ENCODE measurements at places on chromosomes 11 and 22. TPM values are rescaled to one million over a fixed set of nuclear protein-coding genes. Genes with fewer than 3 reads are reported as not detected.

GRCh38 chr11:326842-327580 lies 6.4 kb upstream of the IFITM3 start:
- peak; percentile 91 for DNase-seq

DNA sequence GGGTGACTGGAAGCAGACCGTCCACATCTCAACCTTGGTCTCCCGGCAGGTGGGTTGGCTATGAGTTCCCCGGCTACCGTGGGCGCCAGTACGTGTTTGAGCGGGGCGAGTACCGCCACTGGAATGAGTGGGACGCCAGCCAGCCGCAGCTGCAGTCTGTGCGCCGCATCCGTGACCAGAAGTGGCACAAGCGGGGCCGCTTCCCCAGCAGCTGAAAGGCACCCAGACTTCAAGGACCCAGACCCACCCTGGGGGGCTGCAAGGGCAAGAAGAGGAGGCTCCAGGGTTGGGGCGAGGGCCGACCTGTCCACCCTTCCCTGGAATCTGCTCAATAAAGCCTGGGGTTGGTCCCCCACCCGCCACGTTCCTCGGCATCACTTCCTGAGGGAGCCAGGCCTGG lies 7.3 kb downstream of the CRYBB3 start:
- no peak for DNase-seq

DNA sequence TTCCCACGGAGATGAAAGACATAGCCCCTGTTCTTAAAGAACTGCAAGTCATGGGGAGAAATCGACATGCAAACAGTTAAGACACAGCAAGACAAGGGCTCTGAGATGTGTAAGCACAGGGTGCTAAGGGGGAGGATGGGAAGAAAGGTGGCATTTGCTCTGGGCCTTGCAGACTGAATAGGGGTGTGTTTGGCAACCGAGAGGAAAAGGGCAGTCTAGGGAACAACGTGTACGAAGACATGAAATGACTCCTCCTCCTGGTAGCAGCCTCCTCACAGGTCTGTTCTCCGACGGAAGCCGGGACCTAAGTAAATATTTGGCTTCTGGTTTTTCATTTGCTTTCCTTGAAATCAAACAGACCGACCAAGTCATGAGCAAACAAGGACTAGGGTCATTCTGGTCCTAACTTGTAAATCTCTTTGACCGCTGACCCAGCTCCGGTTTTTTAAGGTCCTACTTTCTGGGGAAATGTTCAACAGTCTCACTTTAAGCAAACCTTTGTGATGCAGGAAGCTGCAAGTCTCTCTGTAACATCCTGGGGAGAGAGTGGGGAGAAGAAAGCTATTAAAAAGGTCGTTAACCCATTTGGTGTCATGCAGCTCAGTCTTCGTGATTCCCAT lies 19.7 kb downstream of the NNMT start:
- no peak for DNase-seq

DNA sequence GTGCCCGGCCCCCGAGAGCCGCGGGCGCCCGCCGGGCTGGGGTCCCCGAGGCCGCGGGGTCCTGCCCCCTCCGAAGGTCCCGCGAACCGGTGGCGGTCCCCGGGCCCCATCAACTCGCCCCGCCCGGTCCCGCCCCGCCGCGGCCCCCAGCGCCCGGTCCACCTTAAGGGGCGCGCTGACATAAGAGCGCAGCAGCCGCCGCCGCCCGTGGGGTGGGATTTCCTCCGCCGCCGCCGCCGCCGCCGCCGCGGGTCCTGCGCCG lies at the start of gene ZDHHC8:
TSS of gene ZDHHC8 (plus strand) at position 208 of the 262 bp plus-strand sequence. CDS start 144 bp downstream, outside the sequence.
- DNase-seq = no peak

GRCh38 chr11:17600316-17601255 lies 53.5 kb downstream of the OTOG start:
- DNase-seq = peak; percentile 32

DNA sequence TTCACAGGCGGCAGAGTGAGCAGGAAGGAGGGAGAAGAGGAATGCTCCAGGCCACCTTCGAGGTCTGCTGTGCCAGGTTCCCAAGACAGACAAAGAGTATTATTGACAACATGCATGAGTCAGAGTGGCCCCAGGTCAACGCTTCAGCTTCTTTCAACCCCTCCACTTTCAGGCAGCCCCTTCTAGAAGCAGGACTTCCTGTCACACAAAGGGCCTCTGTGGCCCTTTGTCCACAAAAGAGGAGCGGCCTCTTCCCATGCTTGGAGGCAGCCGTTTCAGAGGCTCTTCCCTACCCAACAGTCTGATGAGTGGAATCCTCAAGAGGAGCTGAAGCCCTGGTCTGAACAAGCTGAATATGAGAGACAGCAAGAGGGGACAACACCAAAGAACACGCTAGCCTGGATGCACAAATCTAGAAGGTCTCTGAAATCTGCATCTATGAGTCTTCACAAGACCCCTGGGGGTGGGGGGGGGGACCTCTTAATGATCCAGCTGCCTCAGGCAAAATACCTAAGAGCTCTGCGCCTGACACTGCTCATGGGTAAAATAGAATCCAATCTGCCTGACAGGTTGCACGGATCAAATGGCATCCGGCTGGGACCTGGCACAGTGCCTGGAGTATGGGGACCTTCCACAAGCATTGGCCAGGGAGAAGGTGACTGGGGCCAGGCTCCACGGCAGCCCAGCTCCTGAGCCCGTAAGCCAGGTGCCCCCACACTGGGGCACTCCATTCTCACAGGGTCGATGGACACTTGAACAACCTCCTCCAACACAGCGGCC lies 67.5 kb downstream of the PACSIN2 start:
- no peak for DNase-seq

DNA sequence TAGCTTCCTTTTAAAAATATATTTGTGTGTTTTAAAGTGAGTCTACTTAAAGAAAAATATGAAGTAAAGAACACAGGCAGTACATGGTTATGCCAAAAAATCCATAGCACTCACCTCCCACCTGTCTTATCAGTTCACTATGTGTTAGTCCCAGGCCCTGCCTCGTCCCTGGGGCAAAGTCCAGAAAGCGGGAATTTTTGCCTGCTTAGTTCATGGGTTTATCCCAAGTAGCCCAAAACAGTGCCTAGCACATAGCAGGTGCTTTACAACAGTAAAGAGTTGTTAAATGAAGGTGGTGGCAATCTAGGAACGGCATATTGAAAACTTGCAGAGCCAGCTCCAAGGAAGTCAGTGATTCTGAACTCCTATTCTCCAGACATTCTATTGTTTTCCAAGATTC lies 154.0 kb downstream of the MN1 start:
- DNase-seq = no peak

GRCh38 chr11:73983741-73984538 lies 1.3 kb upstream of the UCP2 start:
- no peak for DNase-seq

GRCh38 chr22:19753090-19753842 lies 7.3 kb upstream of the TBX1 start:
- no peak for DNase-seq

- DNase-seq = no peak
These were observed 257.4 kb downstream of the BRD1 start for GRCh38 chr22:49570032-49570848.

GRCh38 chr11:17735818-17736578 lies 1.4 kb downstream of the KCNC1 start:
- peak; percentile 44 for DNase-seq

DNA sequence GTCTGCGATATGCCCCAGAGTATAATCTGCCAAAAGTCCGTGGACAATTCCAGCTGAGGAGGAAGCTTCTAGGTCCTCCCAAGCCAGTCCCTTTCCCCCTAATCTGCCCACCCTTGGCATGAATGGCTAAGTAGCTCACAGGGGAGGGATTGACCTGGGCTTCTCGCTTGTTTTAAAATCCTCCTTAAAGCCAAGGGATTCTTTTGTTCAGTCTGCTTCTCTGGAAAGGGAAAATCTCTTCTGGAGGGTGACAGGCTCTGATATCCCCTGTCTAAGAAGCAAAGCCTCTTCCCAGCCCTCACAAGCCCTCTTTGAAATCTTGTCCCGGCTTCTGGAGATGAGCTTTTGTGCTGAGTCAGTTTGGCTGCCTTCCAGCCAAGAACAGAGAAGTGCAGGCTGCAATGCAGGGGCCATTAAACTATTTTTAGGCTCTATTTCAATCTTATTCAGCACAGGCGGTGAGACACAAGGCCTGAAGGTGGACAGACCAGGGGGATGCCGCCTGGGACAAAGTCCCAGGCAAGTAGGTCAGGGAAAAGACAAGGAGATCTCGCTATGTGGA lies 23.9 kb downstream of the NEFH start:
- peak; percentile 75 for DNase-seq

GRCh38 chr11:120168108-120168959 lies 30.4 kb upstream of the TRIM29 start:
- DNase-seq = peak; percentile 66

DNA sequence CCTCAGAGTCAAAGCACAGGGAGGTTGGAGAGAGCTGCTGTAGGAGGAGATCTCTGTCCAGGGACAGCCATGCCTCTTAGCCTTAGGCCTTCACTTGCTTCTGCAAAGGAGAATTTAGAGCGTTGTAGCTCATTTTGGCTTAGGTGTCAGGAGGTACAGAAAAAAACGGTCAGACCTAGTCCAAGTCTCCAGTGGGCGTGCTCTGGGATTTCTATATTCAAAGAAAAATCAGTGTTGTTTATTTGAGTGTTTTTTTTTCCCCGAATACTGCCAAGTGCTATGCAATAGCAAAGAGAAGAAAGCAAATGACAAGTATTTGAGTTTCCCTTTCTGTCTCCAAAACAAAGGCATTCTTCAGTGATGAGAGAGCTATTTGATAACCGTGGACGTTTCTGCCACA lies 22.7 kb upstream of the OPCML start:
- no peak for DNase-seq

DNA sequence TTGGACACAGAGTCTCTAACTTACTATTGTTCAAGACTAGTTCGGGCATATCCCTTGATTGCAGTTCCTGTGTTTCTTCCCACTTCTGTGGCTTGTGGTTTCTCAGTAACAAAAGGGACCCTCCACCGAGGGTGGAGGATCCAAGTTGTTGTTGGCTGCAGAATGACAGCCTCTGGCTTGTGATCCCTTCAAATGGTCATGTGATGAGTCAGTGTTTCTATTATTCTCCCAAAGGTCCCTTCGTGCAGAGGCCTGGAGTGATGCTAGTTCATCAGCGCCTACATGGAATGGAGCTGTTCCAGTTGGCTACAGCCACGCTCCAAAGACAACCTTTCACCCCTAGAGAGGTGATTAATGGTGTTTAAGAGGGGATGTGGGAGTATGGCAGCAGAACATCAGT lies 2.6 kb upstream of the VWCE start:
- DNase-seq = peak; percentile 70

GRCh38 chr11:16126362-16126761 lies 230.0 kb downstream of the SOX6 start:
- no peak for DNase-seq

- no peak for DNase-seq
These were observed 56.9 kb downstream of the ATG16L2 start for GRCh38 chr11:72871119-72871518.

DNA sequence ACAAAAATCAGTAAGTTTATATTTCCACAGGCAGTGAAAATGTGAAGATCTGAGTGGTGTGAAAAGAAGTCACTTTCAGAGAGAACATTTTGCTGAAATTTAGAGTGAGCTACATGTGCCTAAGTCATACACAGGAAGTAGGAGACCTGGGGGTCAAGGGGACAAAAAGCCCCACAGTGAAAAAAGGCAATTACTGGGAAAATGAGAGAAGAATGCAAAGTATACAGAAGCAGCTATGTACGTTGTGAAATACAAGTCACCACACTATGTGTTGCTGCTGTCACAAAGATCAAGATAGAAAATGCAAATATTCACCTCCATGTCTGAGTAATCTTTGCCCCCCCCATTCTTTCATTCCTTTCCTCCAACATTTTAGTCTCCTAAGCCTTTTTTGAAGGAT lies 21.6 kb upstream of the SESN3 start:
- no peak for DNase-seq

DNA sequence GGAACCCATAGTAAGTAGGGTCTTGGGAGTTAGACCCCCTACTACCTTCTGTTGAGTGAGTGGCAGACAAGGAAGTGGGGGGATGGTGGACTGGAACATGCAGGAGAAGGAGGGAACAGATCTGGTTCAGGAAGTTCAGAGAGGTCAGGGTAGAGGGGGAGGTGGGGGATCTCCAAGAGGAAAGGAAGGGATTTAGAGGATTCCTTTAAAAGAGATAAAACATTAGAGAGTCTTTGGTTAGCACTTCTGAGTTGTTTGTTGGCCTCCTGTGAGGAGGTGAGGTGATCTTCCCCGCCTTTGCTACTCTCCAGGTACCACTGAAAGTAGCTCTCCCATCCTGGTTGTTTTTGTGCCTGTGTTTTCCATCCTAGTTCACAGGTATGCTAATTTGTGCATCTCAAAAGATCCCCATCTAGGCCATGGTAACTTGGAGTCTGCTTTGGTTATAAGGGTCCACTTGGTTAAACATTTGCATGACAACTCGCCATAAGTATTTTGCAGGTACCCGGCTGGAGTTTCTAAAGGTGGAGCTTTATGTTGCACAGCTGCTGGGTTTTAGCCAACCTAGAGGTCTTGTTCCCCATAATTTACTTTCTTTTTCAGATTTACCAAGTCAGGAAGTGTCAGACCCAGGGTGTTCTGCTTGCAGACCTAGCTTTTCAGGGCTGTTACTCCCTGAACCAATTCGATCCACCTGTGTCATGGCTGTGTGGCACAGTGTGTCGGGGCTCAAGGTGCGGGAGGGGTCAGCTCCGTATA lies 79.3 kb upstream of the SORL1 start:
- DNase-seq = no peak

- no peak for DNase-seq
These were observed 210.3 kb downstream of the DDX10 start for GRCh38 chr11:108875134-108875533.

DNA sequence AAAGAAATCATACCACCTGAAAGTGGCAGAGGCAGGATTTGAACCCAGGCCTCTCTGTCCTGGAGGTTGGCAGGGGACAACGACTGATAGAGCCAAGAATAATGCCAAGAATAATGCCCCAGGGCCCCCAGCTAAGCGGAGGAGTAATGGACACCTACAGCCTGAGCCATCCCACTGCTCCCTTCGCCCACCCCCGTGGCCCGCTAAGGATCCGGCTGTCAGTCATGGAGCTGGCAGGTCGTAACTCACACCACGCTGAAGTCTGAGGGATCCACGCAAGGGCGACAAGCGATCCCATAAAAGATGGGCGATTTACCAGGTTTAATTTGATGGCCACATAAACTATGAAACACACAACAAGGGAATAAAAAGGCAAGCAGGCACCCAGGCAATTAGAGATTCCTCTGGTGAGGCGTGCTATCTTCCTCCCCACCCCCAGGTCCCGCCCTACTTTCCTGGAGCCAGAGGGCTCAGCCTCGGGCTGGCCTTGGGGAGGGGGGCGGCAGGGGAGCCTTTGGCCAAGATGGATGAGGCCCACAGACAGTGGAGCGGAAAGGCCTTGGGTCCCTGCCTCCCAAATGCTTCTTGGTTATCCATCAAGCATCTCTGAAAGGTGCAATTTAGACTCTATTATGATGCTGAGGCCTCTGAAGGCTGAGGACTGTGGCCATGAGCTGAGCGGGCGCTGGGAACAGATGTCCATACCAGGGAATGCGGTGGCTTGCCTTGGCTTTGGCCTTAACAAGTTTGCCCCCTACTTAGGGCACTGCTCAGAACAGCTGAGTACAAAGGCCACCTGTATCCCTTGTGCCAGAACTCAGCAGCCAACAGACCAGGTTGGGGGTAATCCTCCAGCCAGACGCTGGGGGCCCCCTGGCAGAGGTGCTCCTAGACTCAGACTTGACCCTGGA lies 55.2 kb downstream of the MACROD1 start:
- no peak for DNase-seq

OR10W1 gene
- total RNA-seq = not detected

OLFML1 gene
- total RNA-seq = 27.2 TPM

MIOX gene
- not detected for total RNA-seq

RIMBP3B gene
- not detected for total RNA-seq

EFEMP2 gene
- 88.4 TPM for total RNA-seq

CCS gene
- total RNA-seq = 48.8 TPM

KRTAP5-1 gene
- total RNA-seq = not detected

MLC1 gene
- 0.45 TPM for total RNA-seq

MUC6 gene
- not detected for total RNA-seq

TYR gene
- total RNA-seq = not detected

RNF215 gene
- 25.5 TPM for total RNA-seq

TEAD1 gene
- 141 TPM for total RNA-seq
